KBM-7 (cell line): ENCODE measurements at places on chromosomes 16 and 17.

GRCh38 chr17:28521311-28522085, 15.3 kb downstream of the FOXN1 start:
- DNase-seq = no peak

DNA sequence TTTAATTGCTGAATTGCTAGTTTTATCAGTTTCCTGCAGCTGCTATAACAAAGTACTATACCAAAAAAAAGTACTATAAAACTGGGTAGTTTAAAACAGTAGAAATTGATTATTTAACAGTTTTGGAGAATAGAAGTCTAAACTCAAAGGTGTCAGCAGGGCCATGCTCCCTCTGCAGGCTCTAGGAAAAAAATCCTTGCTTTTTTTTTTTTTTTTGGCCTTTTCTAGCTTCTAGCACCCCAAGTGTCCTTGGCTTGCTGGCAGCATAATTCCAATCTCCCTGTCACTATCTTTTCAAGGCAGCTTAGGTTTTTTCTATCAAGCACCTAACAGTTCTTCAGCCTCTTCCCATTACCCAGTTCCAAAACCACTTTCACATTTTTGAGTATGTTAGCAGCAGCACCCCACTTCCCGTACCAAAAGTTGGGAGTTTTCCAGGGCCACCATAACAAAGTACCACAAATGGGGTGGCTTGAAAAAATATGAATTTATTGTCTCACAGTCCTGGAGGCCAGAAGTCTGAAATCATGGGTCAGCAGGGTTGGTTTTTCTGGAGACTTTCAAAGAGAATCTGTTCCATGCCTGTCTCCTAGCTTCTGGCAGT, 37.4 kb downstream of the BPTF start:
- DNase-seq = no peak

GRCh38 chr17:46163929-46164594, 29.2 kb downstream of the KANSL1 start:
- no peak for DNase-seq

DNA sequence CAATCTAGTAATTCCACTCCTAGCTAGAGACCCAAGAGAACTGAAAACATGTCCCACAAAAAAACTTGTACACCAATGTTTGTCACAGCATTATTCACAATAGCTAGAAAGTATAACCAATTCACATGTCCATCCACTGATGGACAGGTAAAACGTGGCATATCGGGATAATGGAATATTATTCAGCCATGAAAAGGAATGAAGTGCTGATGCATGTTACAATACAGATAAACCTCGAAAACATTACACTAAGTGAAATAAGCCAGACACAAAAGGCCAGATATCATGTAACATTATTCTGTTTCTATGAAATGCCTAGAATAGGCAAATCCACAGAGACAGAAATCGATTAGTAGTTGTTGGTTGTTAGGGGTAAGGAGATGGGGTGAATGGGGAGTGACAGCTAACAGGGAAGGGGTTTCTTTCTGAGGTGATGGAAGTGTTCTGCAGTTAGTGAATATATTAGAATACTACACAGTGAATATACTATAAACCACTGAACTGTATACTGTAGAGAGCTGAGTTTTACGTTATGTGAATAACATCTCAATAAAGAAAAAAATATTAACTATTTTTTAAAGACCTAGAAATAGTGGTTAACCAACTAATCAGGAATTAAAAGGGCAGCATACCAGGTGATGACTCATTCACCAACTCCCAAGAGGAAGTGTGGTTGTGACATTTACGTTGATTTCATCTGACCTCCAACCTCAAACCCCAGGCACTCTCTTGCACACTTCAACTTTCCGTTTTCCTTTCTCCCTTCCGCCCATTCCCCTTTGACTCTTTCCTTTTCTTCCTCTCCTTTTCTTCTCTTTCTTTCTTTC, 48.6 kb downstream of the GAS7 start:
- peak; percentile 79 for DNase-seq

DNA sequence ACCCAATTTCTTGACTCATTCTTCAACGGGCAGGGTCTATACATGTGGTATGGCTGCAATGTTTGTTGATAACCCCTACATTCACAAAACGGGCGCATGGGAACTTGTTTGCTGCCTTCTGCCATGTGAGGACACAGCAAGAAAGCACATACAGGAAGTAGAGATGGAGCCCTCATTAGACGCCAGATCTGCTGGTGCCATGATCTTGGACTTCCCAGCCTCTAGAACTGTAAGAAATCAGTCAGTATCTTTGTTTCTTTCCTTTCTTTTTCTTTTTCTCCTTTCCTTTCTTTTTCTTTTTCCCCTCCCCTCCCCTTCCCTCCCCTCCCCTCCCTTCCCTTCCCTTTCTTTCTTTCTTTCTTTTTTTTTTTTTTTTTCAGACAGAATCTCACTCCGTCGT, 165.2 kb downstream of the WWOX start:
- no peak for DNase-seq

DNA sequence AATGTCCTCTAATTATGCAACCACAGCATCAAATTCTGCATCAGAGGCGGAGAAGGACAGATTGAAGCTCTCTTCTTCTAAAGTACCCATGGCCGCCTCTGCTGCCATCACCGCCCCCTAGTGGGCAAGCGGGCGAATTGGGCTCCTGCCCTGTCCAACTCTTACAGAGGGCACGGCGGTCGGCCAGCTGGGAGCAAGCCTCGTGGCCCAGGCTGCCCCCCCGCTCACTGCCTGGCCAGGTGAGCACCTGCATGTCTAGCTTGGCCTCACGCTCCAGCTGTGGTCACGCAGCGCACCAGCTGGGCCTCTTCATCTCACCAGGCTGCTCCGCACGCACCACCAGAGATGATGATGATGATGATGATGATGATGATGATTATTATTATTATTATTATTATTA, 146.1 kb upstream of the TOM1L1 start:
- DNase-seq = peak; percentile 42

- DNase-seq = peak; percentile 91
Observed at GRCh38 chr17:7552621-7553051, 3.8 kb downstream of the TNFSF12 start.

- DNase-seq = no peak
Observed at GRCh38 chr16:8798174-8798527, 512 bp downstream of the PMM2 start.

DNA sequence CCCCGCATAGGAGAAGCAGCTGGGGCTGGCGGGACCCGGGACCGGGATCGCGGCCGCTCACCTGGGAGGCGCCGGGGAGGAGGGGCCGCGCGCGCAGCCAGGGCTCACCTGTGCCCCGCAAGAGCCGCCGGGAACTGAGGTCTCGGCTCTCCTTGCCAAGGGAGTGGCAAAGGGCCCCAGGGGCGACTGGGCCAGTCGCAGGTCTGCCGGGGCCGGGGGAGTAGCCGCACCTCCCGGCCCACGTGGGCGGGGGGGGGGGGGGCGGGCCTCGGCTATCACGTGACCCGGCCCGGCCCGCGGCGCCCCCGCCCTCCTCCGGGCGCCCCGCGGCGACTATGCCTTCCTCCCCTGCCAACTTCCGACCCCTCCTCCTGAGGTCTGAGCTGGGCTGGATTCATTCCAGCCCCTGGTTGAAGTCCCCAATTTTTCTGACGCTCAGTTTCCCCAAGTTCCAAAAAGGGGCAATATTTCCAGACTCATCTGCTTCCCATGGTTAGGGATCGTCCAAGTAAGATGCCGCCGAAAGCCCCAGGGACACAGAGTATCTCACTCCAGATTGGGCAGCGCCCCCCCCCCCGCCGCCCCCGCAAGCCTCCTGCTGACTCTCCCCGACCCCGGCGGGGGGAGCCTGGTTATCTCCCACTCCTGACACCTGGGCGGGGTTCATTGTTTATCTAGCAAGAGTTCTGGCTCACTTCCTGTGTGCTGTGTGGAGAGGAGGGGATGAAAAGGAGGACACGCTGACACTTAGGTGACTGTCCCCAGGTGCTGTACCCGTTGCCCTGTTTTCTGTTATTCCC, at the start of gene TMC6:
Gene TMC6, minus strand, starts transcription at position 205 of the 800 bp plus-strand sequence. CDS start 1,923 bp downstream, outside the sequence.
- peak; percentile 76 for DNase-seq

- peak; percentile 77 for DNase-seq
Observed at GRCh38 chr16:66894948-66895688, 14.8 kb downstream of the PDP2 start.

- peak; percentile 80 for DNase-seq
Observed at GRCh38 chr17:8121681-8122421, 2.1 kb downstream of the HES7 start.

DNA sequence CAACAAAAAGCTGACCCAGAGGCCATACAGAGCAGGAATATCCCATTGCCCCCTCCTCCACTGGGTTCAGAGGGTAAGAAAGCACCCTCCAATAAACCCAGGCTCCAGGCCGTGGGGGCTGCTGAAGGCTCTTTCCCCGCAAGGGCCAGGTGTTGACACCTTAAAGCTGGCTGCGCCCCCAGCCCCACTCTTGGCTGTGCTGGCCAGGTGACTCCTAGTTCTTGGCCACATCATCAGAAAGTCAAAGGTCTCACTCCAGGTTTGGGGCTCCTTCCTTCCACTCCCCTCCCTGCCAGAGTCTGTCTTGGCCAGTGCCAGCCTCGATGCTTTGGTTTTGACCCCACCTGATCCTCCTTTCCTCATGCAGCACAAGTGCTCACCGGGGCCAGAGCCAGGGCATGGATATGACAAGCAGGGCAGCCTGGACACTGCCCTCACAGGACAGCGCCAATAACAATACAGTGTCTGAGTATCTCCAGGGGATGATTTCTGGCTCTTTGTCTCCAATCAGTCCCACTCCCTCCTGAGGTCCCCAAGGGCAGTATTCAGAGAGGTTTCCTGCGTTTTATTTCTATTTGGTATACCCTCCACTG, 8.2 kb downstream of the SLC46A1 start:
- DNase-seq = no peak

- no peak for DNase-seq
Observed at GRCh38 chr17:1588821-1589585, 26.4 kb upstream of the PITPNA start.

- DNase-seq = peak; percentile 85
Observed at GRCh38 chr16:81544700-81545271, 100.2 kb downstream of the CMIP start.
